ENCODE measurements at places on chromosomes 5 and 9.

DNA sequence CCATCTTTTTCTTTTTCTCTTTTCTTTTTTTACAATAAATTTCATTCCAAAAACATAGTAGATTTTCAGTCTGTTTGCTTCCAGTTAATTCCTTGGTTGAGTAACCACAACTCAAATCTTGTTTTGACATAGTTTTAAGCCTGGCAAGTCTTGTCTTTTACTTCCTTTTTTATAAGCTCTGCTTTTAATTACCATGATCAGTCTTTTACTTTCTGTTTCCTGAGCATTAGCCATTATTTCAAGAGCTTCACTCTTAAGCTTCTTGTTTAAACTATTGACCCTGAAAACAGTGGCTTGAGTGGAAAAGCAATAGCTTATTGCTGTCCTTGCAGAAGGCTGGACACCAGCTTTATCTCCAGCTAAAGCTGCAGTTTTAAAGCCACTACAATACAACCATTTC lies 1363.3 kb downstream of the MAT2B start:
- no peak for DNase-seq

GRCh38 chr9:106467865-106468164 lies 395.2 kb upstream of the ZNF462 start:
- DNase-seq, result no peak

GRCh38 chr9:6702707-6703106 lies 55.1 kb upstream of the KDM4C start:
- no peak for DNase-seq

DNA sequence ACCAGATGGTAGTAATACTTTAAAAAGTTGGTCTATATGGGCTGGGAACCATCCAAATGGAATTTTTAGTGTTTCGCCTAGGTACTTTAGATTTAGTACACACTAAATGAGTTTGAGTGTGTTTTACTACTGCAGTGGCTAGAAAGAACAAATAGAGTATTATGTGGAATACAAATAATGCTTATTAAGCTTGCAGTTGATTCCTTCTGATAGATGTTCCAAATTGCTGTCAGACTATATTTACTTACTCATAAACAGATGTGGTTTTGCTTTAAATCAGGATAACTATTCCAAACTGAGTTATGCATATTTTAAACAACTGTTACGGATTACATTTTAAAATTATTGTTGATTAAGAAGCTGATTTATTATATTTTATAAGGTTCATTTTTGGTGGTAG lies 103.3 kb downstream of the ZSWIM6 start:
- DNase-seq, result no peak

GRCh38 chr5:82406205-82406773 lies 128.1 kb upstream of the RPS23 start:
- DNase-seq, result no peak

DNA sequence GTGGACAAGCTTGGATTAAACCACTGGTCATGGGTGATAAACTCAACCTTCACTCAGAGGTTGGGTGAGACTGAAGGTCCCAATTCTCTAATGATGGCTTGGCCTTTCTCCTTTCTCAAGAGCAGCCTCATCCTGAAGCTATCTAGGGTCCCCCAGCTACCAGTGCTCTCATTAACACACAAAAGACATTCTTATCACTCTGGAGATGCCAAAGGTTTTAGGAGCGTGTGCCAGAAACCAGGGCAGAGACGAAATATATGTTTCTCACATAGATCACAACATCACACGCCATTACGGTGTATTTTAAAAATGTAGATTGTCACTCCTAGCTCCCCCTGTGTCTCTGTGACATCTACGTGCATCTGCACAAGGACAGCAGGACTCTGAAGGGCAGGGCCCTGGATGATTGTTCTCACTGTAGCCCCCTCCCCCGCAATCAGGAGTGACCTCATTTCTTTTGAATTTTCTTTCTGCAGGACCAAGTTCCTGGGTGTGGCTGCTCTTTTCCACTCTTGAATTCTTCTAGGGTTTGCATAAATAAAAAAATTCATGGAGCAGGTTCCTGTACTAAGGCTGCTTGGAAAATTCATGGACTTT lies 311.3 kb downstream of the GADD45G start:
- no peak for DNase-seq

DNA sequence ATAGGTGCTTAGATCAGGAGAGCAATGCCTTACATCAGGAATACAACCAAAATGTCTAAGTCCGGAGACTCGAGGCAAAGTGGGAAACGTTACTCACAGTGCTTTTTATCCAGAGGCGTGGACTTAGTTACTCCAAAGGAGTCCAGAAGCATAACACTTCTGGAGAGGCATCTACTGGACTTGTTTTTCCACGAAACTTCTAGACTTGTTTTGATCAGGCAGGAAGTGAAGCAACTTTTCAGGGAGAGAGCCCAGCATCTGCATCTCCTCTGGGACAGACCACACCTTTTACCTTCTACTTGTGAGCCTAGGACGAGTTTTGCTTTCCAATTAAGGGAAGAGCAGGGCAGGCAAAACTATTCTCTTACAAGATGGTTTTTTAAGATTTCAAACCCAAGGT lies 1.2 kb upstream of the TJP2 start:
- DNase-seq, result no peak
